ENCODE measurements at places on chromosomes 2 and 18. TPM values are rescaled to one million over a fixed set of nuclear protein-coding genes. Genes with fewer than 3 reads are reported as not detected.

- no peak for DNase-seq
Measured at GRCh38 chr2:223976635-223977226, 19.5 kb downstream of the MRPL44 start.

GRCh38 chr2:181886192-181886591 lies 5.3 kb upstream of the ITPRID2 start:
- DNase-seq: no peak

DNA sequence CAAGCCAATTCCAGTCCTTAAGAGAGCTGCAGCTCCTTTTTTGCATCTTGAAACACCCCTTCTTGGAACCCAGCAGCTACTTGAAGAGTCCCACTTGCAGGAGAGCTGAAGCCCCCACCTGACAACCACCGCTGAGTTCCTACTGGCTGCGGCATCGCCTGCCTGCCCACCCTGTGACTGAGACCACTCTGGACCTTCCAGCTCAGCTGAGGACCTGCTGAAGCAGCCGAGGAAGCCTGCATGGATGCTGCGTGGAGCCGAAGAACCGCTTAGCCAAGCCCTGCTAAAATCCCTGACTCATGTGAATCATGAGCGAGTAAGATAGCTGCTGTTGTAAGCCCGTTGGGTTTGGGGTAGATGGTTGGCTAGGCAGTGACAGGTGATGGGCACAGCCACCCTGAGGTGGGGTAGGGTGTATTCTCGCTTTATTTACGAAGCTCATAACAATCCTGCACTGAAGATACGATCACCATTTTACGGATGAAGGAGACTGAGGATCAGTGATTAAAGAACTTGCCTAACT lies 78.4 kb downstream of the INHBB start:
- DNase-seq: no peak

- no peak for DNase-seq
Measured at GRCh38 chr18:52992041-52992440, 652.0 kb downstream of the DCC start.

DNA sequence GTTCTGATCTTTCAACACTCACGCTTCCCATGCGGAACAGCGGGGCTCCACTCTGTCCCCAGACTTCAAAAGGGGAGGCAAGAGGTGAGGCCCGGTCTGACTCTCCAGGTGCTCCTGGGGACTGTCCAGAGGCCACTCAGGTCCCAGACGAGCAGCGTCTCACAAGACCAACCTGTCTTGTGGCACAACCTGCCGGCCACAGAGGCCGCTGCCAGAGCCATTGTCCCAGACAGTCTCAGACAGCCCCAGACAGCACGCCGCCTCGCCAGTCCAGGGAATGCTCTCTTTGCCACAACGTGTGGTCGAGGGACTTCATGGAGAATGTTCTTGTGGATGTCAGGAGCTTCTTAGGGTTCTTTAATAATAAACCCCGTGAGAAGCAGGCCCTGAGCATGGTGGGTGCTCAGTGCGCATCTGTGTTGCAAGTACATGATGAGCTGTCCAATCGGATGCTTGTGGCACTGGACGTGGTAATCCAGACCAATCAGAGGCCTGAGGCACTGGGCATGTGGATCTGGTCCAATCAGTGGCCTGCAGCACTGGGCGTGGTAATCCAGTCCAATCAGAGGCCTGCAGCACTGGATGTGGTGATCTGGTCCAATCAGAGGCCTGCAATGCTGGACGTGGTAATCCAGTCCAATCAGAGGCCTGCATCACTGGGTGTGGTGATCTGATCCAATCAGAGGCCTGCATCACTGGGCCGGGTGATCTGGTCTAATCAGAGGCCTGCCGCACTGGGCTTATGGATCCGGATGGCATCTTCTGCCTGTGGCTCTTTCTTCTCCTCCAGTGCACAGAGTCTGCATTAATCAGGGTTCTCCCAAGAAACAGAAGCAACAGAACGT lies 76.4 kb downstream of the TMEM18 start:
- DNase-seq: no peak

GRCh38 chr18:63284827-63285733 lies 34.5 kb downstream of the BCL2 start:
- DNase-seq: no peak

DNA sequence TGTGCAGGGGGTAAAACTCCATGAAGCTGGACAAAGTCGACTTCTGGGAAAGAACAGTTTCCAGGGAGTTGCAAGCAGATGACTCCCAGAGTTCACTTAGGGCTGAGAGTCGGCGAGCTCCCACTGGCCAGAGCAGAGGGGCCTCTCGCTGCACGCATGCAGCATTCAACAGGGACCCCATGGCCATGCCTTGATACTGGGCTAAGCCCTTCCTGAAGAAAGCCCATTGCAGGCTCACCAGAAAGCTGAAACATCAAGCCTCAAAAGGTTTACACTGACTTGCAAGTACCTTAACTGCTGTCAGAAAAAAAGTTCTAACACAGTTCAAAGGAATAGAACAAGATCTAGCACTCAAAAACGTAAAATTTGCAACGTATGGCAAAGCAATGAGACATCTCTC lies 56.4 kb downstream of the NDUFA10 start:
- DNase-seq: no peak

GRCh38 chr2:3547915-3548314 lies 10.2 kb downstream of the RNASEH1 start:
- no peak for DNase-seq

- DNase-seq: no peak
Measured at GRCh38 chr18:10783941-10784340, 258.1 kb downstream of the NAPG start.

DNA sequence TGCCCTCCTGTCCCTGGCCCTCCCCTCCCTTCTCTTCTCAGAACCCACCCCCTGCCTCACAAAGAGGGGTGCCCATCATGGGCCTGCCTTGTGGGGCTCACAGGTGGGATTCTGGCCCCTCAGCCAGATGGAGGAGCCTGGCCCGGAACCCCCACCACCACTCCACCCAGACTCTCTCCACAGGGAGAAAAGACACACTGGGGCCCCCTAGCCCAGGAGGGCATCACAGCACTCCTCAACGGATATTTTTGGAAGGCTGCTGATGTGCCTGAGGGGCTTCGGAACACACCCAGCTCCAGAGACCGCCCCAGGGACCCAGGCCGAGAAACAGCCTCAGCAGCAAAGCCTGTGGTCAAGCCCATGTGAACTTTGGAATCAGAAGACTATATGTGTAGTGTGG lies 9.9 kb downstream of the KCNIP3 start:
- no peak for DNase-seq

DNA sequence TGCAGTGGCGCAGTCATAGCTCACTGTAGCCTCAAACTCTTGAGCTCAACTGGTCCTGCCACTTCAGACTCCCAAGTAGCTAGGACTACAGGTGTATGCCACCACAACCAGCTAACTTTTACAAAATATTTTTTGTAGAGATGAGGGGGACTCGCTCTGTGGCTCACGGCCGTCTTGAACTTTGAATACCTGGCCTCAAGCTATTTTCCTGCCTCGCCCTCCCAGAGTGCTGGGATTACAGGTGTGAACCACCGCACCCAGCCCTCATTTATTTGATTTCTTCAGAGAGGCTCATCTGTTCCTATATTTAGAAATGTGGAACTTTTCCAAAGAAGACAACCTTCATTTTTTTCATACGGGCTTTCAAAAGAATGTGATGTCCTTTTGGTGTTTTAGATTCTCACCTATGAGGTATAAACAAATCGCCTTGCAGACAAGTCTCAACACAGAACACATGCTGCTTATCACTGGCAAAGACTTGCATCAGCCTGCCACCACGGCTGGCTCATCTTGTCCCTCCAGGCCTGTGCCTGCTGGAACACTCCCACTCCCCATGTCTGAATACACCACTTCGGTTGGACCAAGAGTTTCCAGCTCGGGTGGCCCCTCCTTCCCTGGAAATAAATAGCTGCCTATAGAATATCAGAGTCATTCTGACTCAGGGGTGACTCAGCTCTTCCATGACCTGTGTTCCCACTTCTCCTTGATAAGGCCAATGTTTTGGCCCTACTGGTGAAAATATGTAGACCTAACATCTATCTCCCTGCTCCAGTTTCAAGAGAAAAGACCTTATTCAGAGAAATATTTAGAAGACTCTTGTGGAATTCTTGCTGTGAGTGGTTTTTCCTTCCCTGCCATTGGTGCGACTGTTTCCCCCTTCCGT lies 202.6 kb downstream of the TGIF1 start:
- no peak for DNase-seq

GRCh38 chr2:40098786-40099470 lies 319.9 kb upstream of the THUMPD2 start:
- no peak for DNase-seq

- DNase-seq: no peak
Measured at GRCh38 chr2:108370080-108370479, 7.7 kb upstream of the SULT1C4 start.

DNA sequence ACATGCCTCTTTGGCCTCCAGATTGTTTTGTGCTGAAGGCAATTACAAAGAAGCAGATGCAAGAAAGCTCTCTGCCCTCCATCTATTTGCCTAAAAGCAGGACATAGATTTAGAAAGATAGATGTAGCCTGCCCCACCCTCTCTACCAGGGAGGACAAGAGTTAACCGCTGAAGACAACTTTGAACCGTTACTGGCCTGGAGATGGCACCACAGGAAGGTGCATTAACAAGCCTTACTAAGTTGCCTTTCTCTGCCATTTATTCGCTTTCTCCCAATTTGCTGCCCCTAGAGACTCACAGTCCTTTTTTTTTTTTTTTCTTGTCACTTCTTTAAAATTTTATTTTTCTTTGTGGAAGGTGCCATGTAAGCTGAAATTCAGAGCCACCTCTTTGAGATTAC lies 28.8 kb upstream of the RMDN2 start:
- DNase-seq: no peak

DNA sequence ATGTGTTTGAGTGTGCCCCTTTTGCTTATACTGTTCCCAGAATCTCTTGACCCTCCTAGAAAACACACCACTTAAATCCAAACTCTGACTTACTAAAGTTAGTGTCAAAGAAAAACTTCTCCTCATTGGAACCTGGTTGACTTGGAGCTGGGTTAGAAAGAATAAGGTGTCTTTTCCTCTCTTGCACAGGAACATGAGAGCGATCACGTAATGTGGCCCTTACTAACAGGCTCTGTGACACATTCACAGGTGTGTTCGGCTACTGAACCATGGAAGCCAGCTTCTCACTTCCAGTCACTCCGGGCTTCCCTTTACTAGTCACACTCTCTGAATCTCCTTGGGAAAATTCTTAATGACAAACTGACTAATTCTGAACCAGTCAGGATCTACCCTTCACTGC lies 5.4 kb upstream of the POU3F3 start:
- no peak for DNase-seq

DNA sequence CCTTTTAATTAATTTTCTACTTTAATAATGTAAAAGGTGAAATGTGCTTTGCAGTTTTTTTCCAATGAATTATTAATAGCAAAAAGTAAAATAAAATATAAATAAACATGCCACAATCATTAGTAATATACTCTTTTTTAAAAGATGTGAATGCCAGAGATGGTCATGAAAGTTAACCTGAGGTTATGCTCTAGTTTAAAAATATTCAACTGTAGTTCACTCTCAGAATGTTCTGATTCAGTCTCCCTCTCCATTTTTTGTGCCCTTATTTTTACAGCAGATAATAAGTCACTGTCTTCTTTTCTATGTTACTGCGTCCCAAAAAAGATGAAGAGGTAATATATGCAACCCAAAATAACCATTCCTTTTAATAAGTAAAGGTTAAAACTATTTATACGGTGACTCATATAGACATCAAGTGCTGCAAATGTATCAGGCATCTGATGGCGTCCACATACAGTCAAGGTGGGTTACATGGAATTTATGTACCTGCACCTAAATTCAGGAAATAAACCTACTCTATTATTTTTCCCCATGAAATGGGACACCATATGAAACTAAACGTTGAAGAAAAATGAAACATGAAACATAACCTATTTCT lies 153.6 kb upstream of the ZNF804A start:
- no peak for DNase-seq

- DNase-seq: no peak
Measured at GRCh38 chr2:68831686-68832232, 39.4 kb downstream of the BMP10 start.

DNA sequence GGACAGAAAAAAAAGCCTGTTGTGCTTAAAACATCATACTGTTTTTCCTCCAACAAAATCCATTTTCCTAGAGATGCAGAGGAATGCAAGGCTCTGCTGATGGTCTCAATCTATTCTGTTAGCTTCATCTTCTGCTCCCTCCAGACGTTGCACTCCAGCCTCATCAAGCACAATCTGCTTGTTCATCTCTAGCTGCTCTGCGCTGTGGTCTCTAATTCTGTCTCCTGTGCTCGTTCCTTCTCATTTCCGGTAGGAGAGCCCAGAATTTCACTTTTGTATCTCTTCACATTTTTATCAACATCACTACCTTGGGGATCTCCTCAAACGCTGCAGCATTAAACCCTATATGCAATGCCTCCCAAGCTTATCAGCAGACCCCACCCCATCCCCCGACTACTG lies 708.9 kb downstream of the RNF144A start:
- DNase-seq: no peak

GRCh38 chr2:238267341-238267710 lies 21.1 kb downstream of the PER2 start:
- no peak for DNase-seq

- DNase-seq: no peak
Measured at GRCh38 chr2:71647356-71647755, 194.0 kb downstream of the DYSF start.

DNA sequence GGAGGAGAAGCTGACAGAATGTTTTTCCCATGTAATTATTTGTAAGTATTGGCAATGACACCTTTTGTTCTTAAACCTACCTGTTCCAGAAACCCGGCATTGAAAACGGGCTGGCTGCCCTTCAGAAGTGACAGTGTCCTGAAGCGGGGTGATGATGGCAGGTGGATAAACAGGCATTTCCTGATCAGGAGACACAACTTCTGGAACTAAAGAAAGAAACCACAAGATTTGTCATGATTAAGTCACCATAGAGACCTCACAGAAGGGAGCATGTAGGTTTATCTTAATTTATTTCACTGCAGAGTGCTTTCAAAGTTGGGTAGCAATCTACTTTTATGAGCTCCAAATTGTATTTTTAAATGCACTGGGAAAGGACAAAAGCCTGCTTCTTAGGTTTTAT lies 43.1 kb downstream of the TTN start:
- no peak for DNase-seq

DNA sequence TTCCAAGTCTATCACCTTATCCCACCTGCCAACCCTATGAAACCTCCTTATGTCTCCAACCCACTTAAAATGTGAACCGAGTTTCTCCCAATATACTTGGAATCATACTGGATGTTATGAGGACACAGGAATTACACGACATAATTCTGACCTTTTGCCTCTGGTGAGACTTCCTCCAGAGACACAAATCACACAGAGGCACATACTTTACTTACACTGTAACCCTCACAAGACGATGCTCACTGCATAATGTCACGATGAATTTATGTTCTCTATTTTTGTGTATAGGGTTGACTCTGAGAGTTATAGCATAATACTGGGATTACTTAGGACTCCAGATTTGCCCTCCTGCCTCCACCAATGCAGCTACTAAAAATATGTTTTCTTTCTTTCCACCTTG lies 28.0 kb upstream of the SETBP1 start:
- DNase-seq: no peak

HOXD3 gene
- not detected for total RNA-seq

DSC1 gene
- 3.1 TPM for total RNA-seq

STPG4 gene
- 0.13 TPM for total RNA-seq

DUSP19 gene
- 1.2 TPM for total RNA-seq

PID1 gene
- total RNA-seq: 1.1 TPM

SERPINB13 gene
- total RNA-seq: not detected

PIEZO2 gene
- total RNA-seq: not detected

CREG2 gene
- not detected for total RNA-seq

UGT1A5 gene
- not detected for total RNA-seq

MYO7B gene
- total RNA-seq: not detected

MOGAT1 gene
- not detected for total RNA-seq

All from naive thymus-derived CD4-positive, alpha-beta T cell (primary cell).